Testis (tissue), 5 donors: ENCODE measurements at places on chromosomes 5 and 9. TPM values are rescaled to one million over a fixed set of nuclear protein-coding genes. Genes with fewer than 3 reads are reported as not detected.

DNA sequence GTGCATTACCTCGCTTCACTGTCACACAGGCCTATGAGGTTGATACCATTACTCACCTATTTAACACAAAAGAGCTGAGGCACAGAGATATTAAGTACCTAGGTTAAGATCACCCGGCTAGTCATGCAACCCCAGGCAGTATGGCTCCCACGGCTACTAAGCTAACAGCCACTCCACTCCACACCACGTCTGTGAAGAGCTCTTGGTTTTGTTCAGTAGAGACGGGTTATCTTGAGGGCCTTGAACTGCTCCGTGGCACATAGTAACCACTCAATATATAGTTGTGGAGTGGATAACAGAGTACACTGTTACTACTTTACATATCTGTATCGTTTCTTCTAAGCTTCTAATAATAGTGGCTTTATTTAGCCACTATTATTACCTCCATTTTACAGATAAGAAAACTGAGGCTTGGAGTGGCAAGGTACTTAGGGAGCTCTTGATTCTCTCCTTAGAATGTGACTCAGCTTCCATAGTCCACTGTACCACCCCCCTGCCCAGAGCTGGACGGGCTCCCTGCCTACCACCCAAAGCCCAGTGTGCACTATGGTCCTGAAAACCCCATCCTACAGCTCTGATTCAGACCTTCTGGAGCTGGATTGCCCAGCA, 1.0 kb upstream of the CORO2A start:
- DNase-seq: no peak

DNA sequence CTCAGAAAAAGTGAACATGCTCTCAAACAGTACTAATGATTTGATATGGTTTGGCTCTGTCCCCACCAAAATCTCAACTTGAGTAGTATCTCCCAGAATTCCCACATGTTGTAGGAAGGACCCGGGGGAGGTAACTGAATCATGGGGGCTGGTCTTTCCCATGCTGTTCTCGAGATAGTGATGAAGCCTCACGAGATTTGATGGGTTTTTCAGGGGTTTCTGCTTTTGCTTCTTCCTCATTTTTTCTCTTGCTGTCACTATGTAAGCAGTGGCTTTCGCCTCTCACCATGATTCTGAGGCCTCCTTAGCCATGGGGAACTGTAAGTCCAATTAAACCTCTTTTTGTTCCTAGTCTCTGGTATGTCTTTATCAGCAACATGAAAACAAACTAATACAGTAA, 401.3 kb downstream of the BNC2 start:
- DNase-seq: no peak

PCDHA9 gene
- 2.0 TPM for total RNA-seq

DNA sequence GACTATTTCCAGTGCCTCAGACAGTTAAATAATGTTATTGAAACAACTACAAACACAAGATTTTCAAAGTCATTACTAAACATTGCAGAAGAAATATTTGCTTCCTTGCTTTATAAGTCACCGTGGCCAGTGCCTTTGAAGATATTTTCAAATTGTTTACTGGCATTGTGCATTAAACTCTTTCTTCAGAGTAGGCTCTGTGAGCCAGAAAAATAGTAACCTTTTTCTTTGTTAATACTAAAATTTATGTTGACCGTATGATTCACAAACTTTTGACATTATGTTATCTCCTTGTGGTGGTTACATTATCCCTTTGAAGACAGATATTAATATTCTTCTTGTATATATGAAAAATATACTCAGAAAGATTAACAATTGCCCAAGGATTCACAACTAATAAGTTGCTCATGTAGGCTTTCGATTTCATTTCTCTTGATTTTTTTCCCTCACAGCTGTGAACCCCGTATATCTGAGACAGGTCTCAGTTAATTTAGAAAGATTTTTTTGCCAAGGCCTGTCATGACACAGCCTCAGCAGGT, 140.1 kb downstream of the NR3C1 start:
- no peak for DNase-seq

ZER1 gene
- 112 TPM for total RNA-seq

DNA sequence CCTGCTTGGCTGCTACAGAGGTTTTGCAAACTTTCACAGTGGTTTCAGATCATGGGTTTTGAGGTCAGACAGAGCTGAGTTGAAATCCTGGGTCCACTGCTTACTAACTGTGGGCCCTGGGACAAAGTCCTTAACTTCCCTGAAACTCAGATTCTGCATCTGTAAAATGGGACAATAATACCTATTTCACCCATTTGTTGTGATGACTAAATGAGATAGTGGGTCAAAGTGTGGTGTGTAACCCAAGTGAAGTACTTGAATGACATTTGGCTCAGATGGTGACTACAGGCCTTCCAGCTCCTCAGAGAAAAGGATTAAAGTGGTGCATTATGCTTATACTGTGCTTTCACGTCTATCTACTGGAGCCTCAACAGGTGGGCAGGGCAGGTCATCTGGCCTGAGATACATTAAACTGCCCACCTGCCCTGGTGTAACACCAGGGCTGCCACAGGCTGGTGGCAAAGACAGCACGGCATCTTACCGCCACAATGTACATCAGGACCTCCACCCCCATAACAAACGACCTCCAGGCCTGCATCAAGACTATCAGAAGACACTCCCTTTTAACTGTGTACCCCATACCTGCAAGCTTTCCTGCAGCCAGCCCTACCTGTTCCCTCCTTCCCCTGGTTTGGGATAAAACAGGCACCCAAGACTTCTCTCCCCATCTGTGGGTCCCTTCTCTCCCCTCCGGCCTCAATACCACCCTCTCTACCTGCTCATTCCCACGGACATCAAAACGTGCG, 846 bp upstream of the TRAF1 start:
- DNase-seq: no peak

DNA sequence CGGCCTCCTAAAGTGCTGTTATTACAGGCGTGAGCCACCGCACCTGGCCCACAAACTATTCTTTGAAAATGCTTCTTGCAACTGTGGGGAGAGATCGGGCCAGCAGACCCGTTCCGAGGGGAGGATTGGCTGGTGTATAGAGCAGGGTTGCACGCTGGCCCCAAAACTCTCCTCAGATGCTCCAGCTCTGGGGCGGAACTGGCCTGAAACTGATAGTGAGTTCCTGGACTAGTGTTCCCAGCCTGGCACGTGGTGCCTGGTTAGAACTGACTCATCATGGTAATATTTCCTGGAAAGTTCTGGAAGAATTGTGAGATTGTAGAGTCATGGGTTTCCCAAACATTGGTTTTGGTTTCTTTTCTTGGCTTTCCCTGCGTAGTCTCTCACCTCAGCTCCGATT, 120.5 kb downstream of the FBXL7 start:
- DNase-seq: no peak

DNA sequence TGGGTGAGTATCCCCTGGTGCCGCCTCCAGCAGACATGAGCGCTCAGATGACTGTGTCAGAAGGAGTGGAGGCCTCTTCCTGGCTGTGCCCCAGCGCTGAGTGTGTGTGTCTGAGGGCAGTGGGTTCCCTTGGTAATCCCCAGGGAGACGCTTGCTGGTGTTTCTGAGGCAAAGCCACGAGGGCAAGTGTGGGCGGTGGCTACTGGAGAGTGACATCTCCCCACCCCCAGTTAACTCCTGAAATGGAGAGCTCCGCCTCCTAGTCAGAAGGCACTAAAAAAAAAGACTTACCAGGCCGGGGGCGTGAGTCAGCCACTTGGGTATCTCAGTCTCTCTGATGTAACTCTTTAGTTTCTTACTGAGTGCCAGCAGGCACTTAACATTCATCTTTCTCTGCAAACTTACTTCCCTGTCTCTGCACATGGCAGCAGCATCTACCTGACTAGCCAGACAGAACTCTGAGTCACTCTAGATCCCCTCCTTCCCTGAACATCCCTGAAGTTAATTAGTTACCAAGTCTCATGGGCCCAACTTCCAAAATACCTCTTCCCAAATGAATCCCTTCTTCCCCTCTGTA, 19.3 kb downstream of the ORM2 start:
- peak; percentile 48 for DNase-seq

DNA sequence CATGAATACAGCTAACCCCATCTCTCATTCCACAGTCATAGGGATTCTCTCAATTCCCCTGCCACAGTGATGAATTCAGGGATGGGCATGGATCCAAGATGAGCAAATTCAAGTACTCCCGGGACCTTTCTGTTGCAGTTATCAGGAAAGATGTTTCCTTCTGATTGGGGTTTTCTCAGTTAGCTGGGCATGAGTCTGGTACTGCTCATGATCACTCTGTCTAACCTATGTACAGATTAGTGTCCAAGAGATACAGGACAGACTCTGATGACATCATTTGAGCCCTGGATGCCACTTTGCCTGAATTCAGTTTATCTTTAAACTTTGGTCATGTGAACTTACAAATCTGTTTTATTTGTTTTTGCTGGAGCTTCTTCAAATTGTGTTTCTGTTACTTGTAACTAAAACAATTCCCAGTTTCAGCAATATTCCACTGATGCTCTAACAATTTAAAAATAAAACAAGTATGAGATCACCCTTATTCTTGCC, 257.7 kb upstream of the KLF9 start:
- DNase-seq: no peak

KCNMB1 gene
- 2.5 TPM for total RNA-seq

GRCh38 chr5:66945389-66946349, 250.9 kb downstream of the CD180 start:
- no peak for DNase-seq

GRCh38 chr5:57937501-57938173, 455.0 kb upstream of the ACTBL2 start:
- DNase-seq: no peak

KLHL3 gene
- 35.0 TPM for total RNA-seq

DNA sequence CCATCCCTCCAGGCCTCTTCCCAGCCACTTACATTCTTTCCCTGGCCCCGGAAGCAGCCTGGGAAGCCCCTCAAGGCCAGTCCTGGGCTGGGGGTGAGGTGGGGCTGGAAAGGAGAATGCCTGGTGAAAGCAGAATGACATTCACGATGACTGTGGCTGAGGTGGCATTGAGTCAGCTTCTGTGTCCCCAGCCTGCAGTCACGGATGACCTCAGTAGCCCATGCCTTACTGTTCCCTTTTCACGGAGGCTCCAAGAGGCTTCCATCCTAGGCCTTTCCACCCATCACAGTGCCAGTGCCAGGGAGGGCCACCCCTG, 2.7 kb downstream of the PRDM12 start:
- no peak for DNase-seq

- DNase-seq: no peak
These were observed 2.7 kb downstream of the RXFP3 start for GRCh38 chr5:33938881-33939280.

DNA sequence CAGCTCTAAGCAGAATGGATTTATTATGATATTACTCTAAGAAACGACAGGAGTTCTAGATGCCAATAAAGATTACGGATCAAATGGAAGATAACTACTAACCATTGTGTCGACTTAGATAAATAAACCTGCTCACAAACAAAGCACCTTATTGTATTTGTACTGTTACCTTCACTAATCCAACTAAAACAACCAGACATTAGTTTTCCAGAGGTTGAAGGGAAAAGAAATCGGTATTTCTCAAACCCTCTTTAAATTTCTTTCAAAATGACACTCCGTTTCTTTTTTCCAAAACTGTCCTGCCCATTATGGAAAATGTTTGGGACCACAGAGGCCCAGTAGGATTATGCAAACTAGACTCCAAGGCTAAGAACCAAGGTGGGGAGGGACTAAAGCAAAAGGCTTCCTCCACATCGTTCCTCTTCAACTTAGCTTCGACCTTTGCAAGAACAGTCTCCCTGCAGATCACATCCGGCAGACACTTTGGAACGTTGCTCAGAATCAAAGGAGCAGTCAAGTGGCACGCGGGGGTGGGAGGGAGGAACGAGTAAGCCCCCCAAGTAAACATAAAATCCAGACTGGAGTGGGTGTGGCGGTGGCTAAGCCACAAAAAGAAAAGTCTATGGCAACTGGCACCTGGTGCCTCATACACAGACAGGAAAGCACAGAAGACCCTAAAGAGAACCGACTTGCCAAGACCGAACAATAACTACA, 2.7 kb downstream of the MLLT3 start:
- peak; percentile 20 for DNase-seq

OMD gene
- total RNA-seq: 1.1 TPM

ORM1 gene
- total RNA-seq: not detected

GRCh38 chr5:35024911-35025510, 22.7 kb downstream of the AGXT2 start:
- no peak for DNase-seq

GGTA1 gene
- total RNA-seq: 2.4 TPM

LTC4S gene
- 10.3 TPM for total RNA-seq

GRCh38 chr5:158841481-158842276, 258.0 kb downstream of the EBF1 start:
- DNase-seq: no peak

DNA sequence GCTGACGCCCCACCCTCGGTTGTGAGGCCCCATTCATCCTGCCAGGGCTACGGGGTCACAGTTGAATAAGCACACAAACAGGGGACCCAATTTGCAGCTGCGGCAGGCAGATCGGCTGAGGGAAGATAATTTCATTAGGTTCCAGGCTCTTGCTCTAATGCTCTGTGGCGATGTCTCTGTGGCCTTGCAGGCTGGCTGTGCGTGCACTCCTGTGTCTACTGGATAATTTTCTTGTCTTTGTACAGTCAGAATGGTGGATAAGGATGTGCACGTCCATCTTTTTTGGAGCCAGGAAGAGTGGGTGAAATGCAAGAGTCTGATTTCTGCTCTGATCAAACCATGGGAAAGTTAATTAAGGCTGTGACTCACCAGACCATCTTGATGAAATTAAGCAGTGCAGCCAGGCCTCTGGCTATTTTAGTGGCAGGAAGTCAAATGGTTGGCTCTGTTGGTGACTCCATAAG, 39.2 kb downstream of the NSG2 start:
- no peak for DNase-seq

GNA14 gene
- total RNA-seq: 3.1 TPM

RAB3C gene
- total RNA-seq: 0.47 TPM

DNA sequence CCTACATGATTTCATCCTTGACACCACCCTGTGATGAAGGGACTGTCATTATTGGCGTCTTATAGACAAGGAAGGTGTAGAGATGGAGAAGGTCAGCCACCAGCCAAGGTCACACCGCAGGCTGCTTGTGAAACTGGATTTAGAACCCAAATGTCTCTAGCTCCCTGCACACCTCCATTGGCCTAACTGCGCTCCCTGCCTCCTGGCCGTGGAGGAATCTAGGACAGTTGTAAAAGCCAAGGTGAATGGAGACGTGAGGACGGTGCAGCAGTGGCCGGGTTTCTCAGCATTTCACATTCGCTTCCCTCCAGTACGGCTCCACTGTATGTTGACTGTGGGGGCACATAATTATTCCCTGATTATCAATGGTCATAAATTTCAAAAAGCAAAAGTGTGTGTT, 119.9 kb downstream of the NSG2 start:
- DNase-seq: peak; percentile 11

- no peak for DNase-seq
These were observed 86.3 kb downstream of the STK10 start for GRCh38 chr5:172101547-172102217.
